ENCODE measurements at places on chromosomes 1 and 21.

GRCh38 chr1:21894034-21894881 is 42.9 kb downstream of the HSPG2 start:
- no peak for DNase-seq

DNA sequence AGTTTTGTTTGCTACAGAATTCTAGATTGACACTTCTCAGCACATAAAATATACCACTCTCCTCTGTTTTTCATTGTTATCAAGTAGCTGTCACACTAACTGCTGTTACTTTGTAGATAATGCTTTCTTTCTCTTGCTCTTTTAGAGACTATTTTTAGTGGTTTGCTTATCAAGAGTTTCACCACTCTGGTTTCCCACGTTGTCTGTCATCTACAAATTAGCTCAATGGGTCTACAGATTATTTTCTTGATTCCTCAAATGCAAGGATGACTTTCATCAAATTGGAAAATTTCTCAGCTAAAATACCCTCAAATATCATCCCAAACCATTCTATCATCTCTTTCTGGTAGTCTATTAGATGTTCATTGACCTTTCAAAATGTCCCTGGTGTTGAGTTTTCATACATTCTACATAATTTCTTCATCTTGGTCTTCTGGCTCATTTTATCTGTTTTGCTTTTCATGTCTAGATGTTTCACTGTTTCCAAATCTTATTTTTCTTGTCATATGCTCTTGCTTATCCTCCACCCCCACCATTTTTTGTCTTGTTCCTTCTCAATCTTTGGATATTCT is 122.5 kb downstream of the TRIM33 start:
- DNase-seq, result no peak

GRCh38 chr1:208892147-208892546 is 648.0 kb upstream of the PLXNA2 start:
- DNase-seq, result no peak

DNA sequence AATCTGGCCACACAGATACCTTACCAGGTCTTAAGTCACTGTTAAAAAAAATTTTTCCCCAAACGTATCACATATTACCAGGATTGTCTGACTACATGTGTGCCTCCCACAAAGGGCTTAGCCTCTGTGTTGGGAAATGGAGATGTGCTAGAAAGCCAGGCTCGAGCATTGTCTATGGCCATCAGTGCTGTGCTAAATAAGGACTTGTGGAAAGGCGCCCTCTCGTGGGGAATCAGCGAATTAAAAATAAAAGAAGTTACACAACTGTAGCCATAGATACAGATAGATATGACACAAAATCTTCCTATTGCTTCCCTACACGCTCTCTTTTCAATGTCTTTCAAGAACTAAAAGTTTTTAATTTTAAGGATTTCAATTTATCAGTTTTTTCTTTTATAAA is 47.5 kb upstream of the CRNN start:
- DNase-seq, result peak; percentile 45

- no peak for DNase-seq
These were observed 17.2 kb upstream of the RAB29 start for GRCh38 chr1:205792481-205792881.

DNA sequence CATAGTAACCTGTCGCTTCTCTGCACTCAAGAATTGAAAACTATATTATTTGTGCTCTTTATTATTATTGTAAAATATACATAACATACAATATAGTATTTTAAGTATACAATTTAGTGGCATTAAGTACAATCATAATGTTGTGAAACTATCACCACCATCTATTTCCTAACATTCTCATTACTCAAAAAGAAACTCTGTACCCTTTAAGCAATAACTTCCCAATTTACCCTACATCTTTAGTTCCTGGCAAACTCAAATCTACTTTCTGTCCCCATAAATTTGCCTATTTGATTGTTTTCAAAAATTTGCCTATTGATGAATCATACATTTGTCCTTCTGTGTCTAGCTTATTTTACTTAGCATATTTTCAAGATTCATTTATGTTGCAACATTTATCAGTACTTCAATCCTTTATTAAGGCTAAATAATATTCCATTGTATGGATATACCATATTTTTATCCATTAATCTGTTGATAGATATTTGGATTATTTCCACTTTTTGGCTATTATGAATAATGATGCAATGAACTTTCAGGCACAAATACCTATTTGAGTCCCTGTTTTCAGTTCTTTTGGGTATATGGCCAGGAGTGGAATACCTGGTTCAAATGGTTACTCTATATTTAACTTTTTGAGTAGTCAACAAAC is 99.6 kb upstream of the DMRTA2 start:
- DNase-seq, result no peak

GRCh38 chr1:188941986-188942385 is 1535.7 kb downstream of the BRINP3 start:
- DNase-seq, result no peak

GRCh38 chr1:1797731-1798341 is 19.6 kb upstream of the NADK start:
- no peak for DNase-seq

- no peak for DNase-seq
These were observed 68.4 kb downstream of the EPHB2 start for GRCh38 chr1:22778862-22779520.

DNA sequence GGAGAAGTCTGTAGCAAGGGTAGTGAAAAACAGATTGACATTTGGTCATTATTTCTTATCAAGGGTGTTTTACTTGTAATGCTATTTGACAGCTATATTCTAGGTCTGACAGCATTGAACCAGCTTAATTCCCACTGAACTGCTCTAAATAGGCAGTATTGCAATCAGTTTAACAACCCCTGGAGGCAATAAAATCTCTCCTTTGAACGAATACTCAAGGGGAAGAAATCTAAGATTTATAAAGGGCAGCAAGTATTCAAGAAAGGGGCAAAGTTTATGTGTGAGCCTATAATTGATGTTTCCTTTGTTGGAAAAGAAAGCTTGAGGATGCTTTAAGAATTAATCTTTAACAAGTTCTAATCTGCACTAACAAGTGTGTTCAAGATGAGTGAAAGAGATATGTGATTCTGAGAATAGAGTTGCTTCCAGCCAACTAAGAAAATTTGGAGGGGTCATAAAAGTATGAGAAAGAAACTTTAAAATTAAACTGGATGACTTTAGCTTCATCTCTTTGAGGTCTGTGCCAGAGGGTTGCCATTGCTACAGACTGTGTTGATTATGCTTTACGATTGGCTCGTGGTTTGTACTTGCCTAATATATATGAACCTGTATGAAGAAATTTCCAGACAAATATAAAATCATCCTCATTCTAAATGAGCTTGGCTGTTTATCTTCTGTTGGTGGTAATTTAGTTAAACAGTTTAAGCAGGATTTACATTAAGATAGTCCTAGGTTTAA is 72.5 kb downstream of the ZNF326 start:
- no peak for DNase-seq

DNA sequence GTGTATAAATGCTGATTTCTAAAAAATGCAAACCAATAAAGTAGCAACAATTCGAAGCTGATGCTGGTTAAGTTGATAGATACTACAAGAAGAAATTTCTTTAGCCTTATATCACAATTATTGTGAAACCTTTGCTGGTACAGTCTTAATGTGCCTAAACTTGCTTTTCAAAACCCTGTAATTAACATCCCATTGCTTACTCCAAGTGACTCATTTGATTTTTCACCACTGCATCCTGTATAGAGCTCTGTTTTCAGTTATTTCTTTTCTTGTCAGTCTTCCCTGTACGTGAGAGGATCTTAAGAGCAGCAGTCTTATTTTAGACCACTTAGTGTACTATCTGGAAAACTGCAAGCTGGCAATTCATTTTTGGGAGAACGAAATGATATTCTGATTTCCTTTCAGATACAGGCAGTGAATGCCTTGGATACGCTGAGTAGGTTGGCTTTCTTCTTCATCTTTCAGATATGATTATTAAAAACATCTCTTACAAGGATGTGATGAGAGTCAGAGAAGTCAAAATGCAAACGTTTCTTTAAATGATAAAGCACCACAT is 210.3 kb downstream of the KCTD3 start:
- no peak for DNase-seq

GRCh38 chr1:70941563-70941962 is 106.1 kb downstream of the PTGER3 start:
- no peak for DNase-seq

DNA sequence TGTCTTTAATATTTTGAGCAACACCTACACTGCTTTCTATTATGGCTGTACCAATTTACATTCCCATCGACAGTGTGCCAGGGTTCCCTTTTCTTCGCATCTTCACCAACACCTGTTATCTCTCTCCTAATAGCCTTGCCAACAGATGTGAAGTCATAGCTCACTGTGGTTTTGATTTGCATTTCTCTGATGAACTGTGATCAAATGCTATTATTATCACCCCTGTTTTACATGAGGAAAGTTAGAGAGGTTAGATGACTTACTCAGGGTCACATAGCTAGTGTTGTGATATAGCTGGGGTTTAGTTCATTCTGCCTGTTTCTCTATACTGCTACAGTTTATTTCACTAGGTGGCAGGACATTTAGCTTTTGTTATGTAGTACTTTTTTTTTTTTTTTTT is 204.1 kb downstream of the FMN2 start:
- no peak for DNase-seq

DNA sequence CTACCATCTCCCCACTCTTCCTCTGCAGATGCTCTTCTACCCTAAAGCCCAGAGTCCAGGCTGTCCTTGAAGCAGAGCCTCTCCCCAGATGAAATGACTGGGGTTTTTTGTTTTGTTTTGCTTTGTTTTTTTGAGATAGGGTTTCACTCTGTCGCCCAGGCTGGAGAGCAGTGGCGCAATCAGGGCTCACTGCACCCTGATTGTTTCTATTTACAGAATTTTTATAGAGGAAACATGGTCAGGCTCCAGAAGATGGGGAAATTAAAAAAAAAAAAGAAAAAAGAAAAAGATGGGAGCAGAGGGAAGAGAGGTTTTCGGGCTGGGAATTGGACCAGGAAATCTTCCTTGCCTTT is 43.7 kb upstream of the ZNF281 start:
- DNase-seq, result no peak

DNA sequence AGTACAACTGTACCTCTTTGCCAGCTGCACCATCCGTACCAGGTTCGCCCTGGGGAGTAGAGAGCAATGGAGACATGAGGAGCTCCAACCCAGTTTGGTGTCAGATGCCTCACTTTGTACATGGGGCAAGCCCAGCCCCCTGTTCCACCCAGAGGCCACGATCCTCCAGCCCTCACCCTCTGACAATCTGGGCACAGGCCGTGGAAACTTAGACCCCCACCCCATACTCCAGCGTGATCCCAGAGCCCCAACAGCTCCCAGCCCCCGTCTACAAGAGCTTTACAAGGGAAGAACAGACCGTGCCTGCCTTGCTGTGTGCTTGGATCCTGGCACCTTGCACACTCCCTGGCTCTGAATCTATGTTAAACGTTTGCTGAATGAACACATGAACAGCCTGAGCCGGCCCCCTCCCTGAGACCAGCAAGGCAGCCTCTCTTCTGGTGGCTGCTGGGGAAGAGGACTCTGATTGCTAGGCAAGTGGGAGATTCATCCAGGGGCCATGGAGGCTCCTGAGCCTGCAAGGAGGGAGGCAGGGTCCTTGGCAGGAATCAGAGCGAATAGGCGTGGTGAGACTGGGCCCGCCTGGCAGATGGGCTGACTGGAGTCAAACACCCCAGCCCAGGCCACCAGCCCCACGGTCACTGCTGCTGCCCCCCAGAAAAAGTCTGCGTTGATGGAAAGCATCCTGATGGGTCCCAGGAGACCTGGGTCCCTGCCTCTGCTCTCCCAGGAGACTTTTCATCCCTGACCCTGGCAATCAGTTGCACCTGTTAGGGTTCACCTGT is 12.5 kb upstream of the PEF1 start:
- no peak for DNase-seq

DNA sequence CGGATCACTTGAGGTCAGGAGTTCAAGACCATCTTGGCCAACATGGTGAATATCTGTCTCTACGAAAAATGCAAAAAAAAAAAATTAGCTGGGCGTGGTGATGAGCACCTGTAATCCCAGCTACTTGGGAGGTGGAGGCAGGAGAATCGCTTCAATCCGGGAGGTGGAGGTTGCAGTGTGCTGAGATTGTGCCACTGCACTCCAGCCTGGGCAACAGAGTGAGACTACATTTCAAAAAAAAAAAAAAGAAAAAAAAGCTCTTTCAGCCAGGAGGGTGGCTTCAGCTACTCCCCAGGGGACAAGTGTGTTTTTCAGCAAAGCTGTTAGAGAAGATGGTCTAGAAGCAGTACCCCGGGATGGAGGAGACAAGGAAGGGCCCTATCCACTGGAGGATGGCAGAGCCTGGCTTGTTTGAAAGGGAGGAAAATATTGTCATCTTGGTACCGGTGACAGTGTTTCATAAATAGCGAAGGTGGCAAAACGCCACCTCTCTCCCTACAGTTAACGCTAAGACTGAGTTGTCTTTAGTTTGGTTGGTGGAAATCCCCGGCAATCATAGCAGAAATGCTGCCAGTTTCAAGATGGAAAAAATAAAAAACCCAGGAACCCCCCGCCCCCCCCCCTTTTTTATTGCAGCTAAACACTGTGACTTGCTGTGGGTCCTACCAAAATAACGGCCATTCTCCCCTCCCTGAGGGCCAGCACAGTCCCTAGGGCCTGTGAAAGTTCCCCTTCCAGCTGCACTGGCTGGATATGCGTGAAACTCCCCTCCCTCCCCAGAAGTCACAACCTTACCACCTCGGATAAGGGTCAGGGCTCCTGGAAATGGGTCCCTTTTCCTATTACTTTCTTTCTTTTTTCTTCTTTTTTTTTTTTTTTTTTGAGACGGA is 3.5 kb downstream of the PIK3CD start:
- peak; percentile 42 for DNase-seq

GRCh38 chr1:196366817-196367495 is 241.3 kb downstream of the KCNT2 start:
- no peak for DNase-seq

GRCh38 chr1:224882264-224882663 is 47.2 kb upstream of the DNAH14 start:
- no peak for DNase-seq

- DNase-seq, result no peak
These were observed 110.6 kb downstream of the HS2ST1 start for GRCh38 chr1:87024936-87025540.

- DNase-seq, result no peak
These were observed 328.3 kb downstream of the SMYD3 start for GRCh38 chr1:246178717-246179311.

- no peak for DNase-seq
These were observed 594.7 kb upstream of the CAMK1G start for GRCh38 chr1:208988811-208989222.

DNA sequence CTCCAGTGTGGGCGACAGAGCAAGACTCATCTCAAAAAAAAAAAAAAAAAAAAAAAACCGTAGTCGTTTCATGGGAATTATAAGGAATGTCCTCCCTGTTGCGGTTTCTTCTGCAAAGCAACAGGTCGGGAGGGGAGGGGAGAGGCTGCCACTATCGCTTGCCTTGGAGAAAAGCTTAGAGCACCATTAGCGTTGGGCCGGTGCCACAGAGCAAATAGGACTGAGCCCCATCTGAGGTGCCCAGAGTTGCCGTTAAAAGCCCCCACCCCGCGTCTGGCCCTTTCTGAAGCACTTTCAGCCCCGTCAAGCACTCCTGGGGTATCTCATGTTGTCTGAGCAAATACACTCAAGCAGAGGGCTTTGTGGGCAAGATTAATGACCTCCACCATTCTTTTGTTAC is 2.2 kb downstream of the RIPPLY3 start:
- DNase-seq, result no peak

Data from stimulated activated CD4-positive, alpha-beta T cell treated with anti-CD3 and anti-CD28 coated beads, Interleukin-2, amount 100 ng/mL, for 4 hours (primary cell).